T-helper 1 cell (primary cell): ENCODE measurements at places on chromosomes 3 and 15.

- no peak for DNase-seq
Observed at GRCh38 chr15:40329804-40330203, 6.3 kb downstream of the INAFM2 start.

- DNase-seq = no peak
Observed at GRCh38 chr3:111412656-111413055, 129.3 kb upstream of the CD96 start.

- DNase-seq = no peak
Observed at GRCh38 chr3:169699070-169699469, 35.6 kb upstream of the MECOM start.

DNA sequence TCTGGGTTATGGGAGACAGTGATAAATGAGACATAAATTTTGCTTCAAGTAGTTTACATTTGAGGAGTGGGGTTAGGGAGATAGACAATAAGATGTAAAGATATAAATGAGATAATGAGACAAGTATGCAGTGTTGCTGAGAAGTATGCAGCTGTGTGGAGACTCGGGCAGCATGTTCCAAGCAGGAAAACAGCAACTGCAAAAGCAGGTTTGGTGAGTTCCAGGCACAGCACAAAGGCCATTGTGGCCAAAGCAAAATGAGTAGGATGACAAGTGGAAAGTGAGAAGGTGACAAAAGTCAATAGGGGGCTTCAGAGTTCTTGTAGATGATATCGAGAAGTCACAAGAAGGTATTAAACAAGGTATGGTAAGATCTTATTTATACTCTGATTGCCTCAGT is 259.1 kb upstream of the PEX5L start:
- no peak for DNase-seq

- no peak for DNase-seq
Observed at GRCh38 chr3:124811436-124811835, 75.7 kb downstream of the ITGB5 start.

- no peak for DNase-seq
Observed at GRCh38 chr15:29888646-29889045, 66.4 kb upstream of the TJP1 start.

DNA sequence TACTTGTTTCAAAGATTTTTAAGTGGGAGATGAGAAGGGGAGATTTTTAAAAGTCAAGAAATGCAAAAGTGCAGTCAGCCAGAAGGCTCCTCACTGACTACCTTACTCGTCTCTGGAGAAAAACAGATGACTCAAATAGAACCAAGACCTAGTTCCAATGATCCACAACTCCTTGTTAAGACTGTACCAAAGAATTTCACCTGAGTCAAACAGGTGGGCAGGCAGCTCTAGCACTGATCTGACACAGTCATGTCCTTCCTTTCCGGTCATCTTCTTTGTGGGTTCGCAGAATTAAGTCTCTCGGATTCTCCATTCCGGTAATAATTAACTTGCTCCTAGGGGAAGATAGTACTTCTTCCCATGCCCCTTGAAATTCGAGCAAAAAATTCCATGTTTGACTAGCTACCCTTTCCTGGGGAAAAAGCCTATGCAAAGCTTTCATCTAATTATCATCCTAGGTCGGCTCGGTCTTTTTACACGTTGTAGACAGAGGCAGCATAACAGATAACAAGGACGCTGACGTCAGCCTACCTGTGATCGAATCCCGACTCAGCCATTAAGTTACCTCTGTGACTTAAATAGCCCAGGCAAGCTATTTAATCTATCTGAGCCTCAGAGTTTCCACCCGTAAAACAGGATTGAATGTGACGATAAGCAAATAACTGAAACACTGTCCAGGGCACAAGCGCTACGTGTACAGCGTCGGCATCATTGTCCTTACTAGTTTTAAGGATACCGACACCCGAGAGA is 758 bp downstream of the SELENOK start:
- peak; percentile 56 for DNase-seq

GRCh38 chr15:61393524-61393923 is 164.4 kb upstream of the RORA start:
- DNase-seq = no peak

DNA sequence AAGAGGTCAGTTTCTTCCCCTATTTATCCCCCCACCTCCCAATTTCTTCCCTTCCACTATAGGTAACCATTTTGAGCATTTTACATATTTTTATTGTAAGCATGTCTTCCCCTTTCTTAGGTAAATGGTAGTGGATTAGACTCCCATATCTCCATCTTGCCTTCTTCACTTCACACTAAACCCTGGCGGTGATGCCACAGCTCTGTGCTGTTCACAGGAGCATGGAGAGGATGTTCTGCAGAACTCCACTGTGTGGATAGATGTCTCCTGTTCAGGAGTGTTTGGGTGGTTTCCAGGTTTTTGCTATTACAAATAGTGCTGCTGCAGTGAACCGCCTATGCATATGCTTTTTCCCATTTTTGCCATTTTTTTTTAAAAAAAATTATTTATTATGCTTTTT is 182.7 kb downstream of the NSMCE3 start:
- DNase-seq = no peak

GRCh38 chr3:58492494-58492905 is 604 bp downstream of the KCTD6 start:
- peak; percentile 39 for DNase-seq

GRCh38 chr15:99335508-99335907 is 84.2 kb downstream of the LRRC28 start:
- DNase-seq = no peak

DNA sequence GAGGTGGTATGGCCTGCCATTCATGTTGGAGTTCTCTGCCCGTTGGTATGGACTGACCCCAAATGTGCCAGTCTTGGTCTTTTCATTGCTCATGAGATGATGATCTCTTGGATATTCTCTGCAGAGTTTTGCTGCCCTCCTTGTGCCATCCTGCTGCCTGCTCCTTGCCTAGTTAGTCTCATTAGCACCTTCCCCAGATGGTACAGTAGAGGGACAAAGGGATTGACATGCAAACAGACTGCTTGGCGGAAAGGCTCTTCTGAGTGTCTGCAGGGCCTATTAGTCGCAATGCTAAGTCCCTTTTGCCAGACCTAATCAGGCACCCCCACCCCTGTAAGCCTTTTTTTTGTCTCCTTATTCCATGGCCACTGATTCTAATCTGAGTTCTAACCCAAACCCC is 90.6 kb downstream of the ARNT2 start:
- DNase-seq = no peak

DNA sequence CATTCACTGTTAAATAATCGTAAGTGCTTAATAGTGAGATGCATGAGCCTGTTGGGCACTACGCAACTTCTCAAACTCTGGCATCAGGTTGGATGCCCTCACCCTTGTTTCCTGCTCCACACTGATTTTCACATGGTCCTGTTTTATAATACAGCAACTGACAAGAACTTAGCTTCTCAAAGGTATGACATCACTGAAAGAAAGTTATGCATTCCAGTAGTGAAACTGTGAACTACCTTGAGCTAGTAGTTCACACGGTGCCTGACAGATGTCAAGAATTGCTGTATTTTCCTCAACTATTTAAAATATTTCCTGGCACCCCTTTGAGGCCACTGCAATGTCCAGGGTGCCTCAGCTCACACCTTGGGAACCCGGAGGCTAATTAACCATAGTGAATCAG is 327.5 kb downstream of the RORA start:
- no peak for DNase-seq

GRCh38 chr3:25592510-25592968 is 72.2 kb downstream of the TOP2B start:
- no peak for DNase-seq

- no peak for DNase-seq
Observed at GRCh38 chr3:178492491-178492890, 43.7 kb upstream of the KCNMB2 start.

GRCh38 chr15:44443515-44443914 is 16.1 kb downstream of the CTDSPL2 start:
- DNase-seq = no peak

- DNase-seq = no peak
Observed at GRCh38 chr15:44545913-44546802, 9.2 kb downstream of the EIF3J start.

DNA sequence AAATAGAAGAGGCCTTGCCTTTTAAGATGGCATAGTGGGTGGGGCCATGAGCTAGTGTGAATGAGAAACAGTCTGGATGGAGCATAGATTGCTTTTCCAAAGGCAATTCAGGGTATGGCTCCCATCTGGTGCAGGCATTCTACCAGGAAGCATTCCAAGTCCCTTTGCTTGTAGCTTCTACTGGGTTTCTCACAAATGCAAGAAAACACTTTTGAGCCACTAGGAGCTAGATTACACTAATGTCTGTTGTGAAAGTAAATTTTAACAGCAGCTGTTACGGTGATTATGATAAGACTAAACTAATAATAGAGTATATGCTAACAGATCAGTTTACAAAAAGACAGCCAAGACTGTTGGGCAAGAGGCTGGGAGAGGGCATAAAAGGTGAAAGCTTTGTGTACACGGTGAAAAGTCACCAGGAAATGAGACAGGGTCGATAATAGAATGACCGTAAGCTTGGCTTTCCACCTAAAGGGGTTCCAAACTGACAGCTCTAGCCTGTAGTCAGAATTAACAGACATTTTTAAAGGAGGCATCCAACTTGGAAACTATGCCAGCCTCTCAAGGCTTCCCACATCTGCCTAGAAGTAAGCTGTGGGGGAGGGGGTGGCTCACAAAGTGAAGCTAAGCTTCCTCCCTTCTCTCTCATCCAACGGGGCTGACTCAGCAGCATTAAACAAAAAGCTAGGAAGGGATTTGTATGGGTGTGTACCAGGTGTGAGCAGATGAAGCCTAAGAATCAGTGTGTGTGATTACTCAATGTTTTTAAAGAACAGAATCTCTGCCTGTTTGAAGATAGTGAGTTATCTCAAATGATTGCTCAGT is 61.1 kb upstream of the GPD1L start:
- DNase-seq = no peak

GRCh38 chr3:9088441-9089353 is 125.4 kb upstream of the RAD18 start:
- no peak for DNase-seq

- DNase-seq = no peak
Observed at GRCh38 chr3:168738527-168739325, 643.0 kb upstream of the GOLIM4 start.

GRCh38 chr3:171376596-171376947 is 83.6 kb downstream of the TNIK start:
- DNase-seq = no peak

GRCh38 chr3:171192176-171192854 is 165.8 kb upstream of the SLC2A2 start:
- no peak for DNase-seq

DNA sequence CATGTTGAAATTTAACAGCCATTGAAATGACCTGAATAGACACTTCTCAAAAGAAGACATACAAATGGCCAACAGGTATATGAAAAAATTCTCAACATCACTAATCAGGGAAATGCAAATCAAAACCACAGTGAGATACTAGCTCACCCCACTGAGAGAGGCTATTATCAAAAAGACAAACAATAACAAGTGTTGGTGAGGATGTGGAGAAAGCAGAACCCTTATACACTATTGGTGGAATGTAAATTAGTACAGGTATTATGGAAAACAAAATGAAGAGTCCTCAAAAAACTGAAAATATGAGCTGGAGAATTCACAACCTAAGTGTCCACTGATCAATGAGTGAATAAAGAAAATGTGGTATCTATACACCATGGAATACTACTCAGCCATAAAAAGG is 21.5 kb downstream of the THOC7 start:
- no peak for DNase-seq

- no peak for DNase-seq
Observed at GRCh38 chr3:10694179-10694578, 121.8 kb upstream of the SLC6A11 start.

DNA sequence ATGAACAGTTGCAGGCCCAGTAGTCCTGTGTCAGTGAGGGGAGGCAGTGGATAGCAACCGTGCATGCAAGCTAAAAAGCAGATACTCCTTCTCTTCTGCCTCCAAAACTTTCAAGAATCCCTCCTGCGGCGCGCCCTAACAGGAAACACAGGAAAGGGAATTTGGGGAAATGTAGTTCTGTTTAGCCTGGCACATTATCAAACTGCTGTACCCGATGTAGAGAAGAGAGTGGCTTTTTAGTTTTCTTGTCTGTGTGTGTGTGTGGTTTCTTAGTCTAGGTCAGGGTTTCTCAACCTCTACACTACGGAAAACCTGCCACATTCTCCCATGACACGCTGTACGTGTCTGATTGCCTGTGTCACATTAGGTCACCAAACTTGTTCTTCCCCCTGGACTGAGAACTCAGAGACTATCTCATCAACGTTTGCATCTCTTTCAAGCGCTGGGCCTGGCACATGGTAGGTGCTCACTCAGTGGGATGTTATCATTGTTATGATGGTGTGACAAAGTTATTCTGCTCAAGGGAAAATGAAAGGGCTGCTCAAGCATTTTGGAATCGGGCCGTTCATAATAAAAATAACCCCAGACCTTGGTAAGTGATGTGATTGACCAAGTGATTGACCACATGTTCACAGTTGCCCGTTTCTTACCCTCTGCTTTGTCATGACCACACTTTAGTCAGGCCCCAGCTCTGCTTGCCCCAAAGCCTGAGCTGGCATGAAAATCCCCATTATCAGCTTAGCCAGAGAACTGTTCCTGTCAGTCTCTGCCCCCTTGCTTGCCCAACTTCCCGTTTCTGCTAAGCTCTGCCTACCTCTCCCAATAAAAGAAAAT is 33.2 kb downstream of the TM4SF4 start:
- DNase-seq = no peak

- DNase-seq = no peak
Observed at GRCh38 chr3:137835096-137835495, 71.0 kb downstream of the SOX14 start.

GRCh38 chr3:50226888-50227389 is 9.1 kb upstream of the GNAI2 start:
- peak; percentile 31 for DNase-seq

GRCh38 chr3:135491491-135492205 is 473.9 kb upstream of the PPP2R3A start:
- DNase-seq = no peak

DNA sequence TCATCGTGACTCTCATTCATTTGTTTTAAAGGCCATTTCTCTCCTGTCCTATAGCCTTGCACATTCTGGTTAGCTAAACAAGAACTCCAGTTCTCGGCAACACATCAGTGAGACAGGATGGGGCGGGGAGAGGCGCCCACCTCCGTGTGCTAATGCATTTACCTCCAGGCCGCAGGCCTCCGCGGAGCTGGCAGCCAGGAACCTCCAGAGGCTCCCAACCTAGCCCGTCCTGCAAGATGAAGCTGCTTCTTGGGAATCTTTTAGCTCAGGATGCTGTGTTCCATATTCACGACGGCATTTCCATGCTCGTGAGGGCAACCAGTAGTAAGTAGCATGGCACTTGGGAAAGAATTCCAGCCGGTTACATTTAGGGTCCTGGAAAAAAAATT is 47.9 kb downstream of the RGMA start:
- DNase-seq = no peak
